ENCODE measurements at places on chromosomes 6 and 20.

DNA sequence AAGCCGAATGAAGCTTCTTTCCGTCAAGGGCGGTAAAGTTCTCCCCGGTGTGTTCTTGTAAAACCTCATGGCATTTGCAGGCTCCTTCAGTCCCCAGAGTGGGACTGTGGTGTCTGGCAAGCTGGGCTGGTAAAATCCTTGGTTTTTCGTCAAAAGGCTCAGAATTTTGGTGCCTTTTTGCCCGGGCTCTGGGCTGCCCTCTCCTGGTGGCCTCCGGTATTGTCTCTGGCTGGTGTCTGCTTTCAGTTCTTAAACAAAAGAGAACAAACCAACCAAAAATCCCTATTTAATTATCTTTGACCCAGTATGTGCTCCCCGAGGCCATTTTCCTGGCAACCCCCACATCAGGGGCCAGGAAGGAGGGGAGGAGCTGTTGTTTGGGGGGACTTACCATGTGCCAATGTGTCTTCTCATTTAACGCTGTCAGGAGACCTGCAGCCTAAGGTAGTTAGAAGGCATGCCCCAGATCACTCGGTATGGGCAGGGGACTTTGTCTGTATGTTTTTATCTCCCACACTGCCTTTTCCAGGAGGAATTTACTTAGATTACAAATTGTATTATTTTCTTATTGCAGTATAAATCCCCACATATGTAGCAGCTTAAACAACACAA is 11.1 kb downstream of the CDH4 start:
- DNase-seq: no peak

DNA sequence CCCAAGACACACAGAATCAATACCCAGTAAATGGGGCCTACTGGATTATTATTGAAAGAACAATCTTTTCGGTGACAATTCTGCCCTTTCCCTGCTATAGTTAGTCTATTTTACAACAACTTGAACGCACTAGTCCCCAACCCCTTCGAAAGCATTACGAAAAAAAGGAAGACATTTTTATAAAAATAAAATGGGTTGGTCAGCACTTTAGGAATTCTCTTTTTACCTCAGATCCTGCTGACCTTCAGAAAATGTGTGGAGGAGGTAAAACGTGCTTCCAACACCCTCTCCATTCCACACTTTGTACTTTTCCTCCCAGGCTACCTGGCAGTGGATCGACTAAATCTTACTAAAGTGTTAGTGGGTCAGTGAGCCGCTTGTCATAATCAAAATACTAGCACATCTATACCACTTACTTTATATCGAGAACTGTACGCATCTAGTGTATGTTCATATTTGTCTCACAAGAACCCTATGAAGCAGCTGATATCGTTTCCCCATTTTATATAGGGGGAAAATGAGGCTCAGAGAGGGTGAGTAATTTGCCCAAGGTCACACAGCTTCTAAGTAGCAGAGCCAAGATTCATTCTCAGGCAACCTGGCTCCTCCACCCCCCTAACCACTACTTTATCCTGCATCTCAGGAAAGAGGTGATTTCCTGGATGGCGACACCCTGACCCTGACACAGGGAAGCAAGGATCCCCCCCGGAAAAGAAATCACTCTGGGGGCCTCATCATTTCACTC is 10.6 kb downstream of the NFATC2 start:
- DNase-seq: no peak

DNA sequence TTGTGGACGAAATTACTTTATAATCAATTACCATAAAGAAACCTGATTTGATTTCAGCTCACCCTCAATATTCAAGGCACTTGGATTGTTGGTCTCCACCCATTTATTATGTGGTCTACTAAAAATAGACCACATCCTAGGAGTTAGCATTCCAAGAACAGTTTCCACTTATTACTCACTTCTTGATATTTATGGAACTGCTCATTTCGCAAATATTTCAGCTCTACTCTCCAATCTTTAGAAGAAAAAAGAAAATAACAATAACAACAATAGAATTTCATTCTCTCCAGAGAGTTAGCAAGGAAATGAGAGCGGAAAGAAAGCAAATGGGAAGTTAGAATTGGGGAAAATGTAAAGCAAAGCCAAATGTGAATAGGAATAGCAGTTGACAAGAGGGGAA is 26.2 kb upstream of the HDAC2 start:
- DNase-seq: no peak

DNA sequence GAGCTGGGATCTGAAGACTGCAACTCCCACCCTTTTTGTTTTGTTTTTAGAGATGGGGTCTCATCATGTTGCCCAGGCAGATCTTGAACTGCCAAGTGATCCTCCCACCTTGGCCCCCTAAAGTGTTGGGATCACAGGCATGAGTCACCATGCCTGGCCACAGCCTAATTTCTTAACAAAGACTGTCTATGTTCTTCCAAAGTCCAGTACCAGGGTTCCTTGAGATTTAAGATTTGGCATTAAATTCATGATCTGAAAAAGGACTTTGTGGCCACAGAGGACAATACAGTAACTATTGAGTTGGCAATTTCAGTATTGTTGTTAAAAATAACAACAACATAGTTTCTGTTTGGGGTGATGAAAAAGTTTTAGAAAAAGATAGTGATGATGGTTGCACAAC is 28.7 kb upstream of the BEND3 start:
- no peak for DNase-seq

- DNase-seq: no peak
Measured at GRCh38 chr6:135146162-135146934, 34.8 kb upstream of the MYB start.

DNA sequence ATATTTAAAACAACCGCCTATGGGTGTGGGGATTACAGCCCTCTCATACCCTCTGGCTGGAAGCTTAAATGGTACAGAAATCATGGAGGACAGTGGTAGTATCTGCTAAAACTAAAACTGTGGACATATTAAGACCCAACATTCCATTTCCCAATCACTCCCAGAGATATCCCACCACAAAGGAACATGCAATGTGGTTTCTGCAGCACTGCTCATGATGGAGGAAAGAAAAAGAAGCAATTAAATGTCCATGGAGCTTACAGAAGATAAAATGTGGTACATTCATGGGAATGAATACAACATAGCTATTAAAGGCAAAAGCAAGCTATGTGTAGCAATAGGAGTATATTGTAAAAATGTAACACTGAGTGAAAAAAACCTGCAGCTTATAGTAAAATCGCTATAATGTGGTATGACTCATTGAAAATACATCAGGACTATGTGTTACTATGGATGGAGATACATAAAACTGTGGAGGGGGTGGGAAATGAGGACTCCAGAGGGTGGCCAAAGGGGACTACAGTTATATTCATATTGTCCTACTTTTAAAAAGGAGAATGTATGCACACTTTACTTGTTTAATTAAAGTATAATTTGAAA is 22.9 kb upstream of the NNAT start:
- DNase-seq: no peak

GRCh38 chr20:1418350-1418749 is 25.5 kb upstream of the FKBP1A start:
- no peak for DNase-seq

DNA sequence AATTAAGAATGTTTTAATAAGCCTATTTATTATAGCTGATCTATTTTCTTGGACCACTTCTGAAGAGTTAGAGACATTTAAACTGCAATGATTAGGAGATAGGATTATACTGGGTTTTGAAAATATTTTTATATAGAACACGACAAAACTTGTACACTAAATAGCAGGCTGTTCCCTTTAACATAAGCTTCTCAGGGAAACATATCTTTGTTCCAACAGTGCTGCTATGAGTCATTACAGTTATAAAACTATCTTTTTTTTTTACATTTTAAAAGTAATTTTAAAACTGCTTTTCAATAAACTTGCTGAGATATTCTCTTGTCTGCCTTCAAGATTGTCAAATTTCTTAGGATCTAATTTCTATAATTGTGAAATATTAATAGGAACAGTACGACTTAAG is 389.1 kb downstream of the ARHGAP18 start:
- no peak for DNase-seq

GRCh38 chr20:16601047-16601446 is 27.8 kb upstream of the KIF16B start:
- DNase-seq: no peak

- no peak for DNase-seq
Measured at GRCh38 chr20:48818481-48818987, 9.3 kb downstream of the PREX1 start.

DNA sequence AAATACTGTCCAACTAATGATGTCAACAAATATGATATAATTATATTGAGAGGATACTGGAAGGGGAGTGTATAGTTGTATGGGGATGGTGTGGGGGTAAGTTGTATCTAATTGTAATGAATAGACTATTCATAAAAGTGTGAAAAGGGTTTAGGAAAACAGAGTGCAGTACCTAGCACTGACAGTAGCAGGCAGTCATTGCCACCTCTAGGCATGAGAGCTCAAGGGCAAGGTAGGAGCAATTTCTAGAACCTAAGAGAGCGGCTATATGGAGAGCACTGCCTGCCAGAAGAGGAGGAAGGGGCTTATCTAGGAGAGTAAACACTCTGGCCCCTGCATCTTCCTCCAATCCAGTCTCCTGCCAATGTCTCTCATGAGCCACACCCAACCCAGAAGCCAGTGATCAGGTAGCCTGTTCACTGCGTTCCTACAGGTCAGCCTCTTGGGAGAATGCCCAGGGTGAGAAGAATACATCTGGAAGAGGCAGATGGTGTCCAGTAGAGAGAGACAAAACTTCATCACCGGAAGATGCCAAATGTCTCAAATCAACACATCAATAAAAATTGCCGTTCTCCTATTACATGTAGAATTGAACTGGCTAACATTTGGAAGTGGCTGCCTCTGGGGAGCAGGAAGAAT is 200.0 kb downstream of the LY86 start:
- DNase-seq: peak; percentile 7

GRCh38 chr20:59723607-59724456 is 119.5 kb downstream of the PHACTR3 start:
- DNase-seq: no peak

GRCh38 chr20:20480689-20481088 is 112.8 kb downstream of the INSM1 start:
- DNase-seq: no peak

DNA sequence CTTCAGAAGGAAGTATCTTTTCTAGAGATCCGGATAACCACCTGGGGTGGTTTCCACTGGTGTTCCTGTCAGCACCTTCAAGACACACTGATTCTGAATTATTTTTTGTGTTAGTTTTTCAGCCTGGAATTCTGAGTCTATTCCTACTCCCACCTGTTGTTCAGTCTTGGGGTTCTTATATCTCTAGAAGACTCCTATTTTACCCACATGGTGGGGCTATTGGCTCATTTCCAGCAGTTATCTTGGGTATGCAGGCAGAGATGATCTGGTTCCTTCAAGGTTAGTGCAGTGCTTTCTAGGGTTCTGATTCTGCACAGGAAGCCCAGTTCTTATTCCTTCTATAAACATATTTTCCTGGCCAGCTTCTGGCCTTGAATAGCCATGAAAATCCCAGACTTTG is 175.6 kb upstream of the PDE7B start:
- DNase-seq: peak; percentile 7

- no peak for DNase-seq
Measured at GRCh38 chr6:134295953-134296553, 21.9 kb downstream of the SGK1 start.

GRCh38 chr6:147054871-147055270 is 149.3 kb upstream of the STXBP5 start:
- no peak for DNase-seq

GRCh38 chr6:4274382-4275082 is 139.2 kb upstream of the ECI2 start:
- DNase-seq: no peak

- no peak for DNase-seq
Measured at GRCh38 chr6:166499350-166500163, 86.9 kb downstream of the RAMACL start.

DNA sequence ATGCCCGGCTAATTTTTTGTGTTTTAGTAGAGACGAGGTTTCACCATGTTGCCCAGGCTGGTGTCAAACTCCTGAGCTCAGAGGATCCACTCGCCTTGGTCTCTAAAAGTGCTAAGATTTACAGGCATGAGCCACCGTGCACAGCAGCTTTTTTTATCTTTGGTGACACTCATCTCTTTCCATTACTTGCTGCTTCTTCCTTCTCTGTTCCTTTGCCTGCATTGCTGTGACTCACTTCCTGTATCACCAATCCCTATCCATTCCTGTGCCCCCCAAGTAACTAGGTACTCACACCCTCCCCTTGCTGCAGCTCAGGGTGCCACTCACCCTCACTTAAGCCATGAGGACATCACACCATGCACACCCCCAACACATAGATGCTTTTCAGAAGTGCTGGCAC is 24.6 kb downstream of the KHDC1L start:
- no peak for DNase-seq

DNA sequence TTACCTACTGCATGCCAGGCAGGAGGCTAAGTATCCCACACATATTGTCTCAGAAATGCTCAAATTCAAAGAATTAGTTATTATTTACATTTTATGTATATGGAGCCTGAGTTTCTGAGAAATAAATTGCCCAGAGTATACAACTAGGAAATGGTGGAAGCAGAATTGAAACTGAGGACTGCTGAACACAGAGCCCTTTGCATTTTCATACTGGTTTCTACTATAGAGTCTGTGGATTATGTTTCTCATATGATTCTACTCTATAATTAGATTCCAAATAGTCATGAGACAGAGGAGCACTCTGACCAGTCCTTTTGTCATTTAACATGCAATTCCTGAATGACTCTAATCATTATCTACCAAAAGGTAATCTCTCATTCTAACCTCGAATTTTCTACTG is 254.3 kb downstream of the LMBRD1 start:
- DNase-seq: no peak

DNA sequence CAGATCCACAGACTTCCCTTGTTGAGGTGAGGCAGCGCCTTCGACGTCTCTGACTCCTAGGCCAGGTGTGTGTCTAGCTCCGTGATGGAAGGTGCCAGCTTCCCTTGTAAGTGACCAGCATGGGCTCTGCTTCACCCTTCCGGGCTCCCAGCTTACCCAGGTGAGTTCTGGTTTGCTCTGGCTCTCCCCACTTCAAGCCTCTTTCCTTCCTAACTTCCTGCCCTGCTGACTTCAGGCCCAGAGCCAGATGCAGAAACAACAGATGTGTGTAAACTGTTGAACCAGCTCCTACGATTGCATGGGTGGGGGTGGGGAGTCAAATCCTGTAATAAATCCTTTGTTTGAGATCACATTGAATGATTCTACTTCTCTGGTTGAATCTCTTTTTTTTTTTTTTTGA is 51.6 kb upstream of the BMP6 start:
- no peak for DNase-seq

DNA sequence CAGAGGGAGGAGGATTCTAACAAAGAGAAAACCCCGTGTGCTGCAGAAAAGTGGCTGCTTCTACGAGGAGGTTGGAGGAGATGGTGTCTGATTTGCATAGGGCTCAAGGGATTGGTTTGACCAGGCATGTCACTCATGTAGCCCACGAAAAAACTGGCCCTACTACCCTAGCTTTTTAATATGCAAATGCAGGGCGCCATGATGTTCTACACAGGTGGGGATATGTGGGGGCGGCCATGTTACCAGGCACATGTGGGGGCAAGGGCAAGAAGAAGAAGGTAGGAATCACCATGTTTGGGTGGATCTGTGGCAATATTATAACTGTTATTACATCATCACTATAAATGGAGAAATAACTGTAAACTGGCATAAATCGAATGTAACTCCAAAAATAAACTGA is 9.9 kb downstream of the KIAA1755 start:
- no peak for DNase-seq

- DNase-seq: no peak
Measured at GRCh38 chr6:84601366-84601765, 163.0 kb downstream of the TBX18 start.

GRCh38 chr6:140225701-140226436 is 851.4 kb upstream of the CITED2 start:
- no peak for DNase-seq

- peak; percentile 41 for DNase-seq
Measured at GRCh38 chr6:92777146-92777740, 642.1 kb downstream of the EPHA7 start.
